NCI-H526 (cell line): ENCODE measurements at places on chromosomes 5 and 9.

- peak; percentile 10 for DNase-seq
Measured at GRCh38 chr5:179422213-179422855, 77.1 kb upstream of the ADAMTS2 start.

DNA sequence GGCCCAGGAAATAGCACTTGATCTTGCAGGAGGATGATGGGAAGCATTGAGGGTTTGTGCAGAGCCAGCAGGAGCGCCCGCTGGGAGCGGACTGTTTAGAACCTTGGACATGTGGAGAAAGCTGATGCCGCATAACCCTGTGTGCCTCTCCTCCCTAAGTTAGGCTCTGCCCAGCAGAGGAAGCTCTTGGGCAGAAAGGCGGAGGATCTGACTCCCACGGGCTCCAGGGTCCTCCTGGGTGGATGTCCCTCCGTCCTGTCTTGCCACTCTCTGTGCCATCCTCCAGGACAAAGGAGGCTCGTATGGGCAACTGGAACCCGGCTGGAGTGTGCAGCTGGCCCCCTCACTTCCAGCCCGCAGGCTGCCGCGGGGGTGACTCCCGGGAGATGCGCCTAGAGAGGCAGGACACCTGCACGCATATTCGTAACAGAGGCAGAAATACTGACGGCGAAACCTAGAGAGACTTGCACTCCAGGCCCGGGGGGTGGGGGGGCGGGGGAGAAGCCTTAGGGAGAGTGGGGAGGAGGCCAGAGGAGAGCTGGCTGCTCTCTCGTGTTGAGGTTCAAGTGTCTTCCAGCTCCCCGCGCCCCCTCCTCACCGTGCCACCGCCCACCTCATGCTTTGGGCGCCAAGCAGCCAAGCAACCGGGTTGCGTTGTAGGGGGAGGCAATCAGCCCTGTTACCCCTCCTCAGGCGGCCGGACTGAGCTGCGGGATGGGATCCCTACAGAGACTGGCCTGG is 5.4 kb upstream of the FOXE1 start:
- DNase-seq: peak; percentile 28

DNA sequence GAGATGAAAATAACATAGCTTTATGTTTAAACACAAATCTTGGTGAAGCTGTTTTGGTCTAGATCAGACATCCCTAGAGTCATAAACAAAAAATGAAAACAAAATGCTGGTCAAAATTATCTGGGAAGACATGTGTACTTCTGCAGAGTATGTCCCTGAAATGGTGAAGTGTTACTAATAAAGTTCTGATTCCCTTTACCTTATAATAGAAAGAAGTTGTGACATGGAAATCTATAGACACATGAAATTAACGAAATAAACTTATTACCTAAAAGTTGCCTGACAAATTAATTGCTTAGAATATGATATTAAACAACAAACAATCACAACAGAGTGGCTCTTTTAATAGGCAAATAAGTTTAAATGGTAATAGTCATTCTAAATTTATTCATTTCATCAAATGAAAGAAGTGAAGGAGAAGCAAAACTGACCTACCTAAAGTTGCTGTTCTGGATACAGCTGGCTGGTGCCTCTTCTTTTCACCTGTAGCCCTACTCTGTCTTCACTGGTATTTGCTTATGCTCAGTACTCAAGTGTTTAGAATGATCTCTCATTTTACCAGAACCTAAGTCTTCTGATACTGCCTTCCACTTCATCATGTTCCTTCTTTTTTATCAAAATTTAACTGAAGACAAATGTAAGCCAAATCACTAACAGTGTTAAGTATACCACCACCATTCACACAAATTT is 38.8 kb downstream of the FNIP1 start:
- no peak for DNase-seq

DNA sequence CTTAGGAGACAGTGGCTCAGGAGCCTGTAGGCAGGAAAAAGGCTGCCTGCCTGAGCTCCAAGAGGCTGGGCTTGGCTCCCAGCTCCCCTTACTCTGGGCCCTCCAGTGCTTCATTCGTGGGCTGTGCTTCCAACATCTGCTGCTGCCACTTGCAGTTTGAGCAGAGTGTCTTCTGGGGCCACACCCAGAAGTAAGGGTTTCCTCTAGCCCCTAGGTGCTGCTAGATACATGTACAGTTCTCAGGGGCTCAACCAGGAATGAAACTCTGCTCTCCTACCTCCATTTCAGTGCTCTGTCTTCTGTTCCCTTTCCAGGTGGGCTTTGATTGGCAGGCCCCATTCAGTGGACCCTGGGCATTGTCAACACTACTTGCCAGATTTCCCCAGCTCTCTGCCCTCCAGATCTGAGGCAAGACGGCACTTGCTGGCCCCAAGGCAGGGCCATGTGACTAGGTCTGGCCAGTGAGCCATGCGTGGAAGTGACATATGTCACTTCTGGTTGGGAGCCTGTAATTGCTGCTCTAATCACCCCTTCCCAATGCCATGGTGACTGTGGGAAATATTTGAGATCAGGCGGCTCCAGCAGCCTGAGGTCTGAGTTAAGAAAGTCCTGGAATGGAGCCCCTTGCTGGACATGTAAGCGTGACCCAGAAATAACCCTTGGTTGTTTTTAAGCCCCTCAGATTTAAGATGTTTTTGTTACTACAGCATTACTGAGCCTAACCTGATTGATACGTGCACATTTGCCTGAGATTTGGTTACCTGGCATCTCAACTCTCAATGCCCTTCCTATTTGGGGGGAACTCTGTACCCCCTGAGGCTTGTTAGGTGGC is 9.4 kb upstream of the BOD1 start:
- no peak for DNase-seq

DNA sequence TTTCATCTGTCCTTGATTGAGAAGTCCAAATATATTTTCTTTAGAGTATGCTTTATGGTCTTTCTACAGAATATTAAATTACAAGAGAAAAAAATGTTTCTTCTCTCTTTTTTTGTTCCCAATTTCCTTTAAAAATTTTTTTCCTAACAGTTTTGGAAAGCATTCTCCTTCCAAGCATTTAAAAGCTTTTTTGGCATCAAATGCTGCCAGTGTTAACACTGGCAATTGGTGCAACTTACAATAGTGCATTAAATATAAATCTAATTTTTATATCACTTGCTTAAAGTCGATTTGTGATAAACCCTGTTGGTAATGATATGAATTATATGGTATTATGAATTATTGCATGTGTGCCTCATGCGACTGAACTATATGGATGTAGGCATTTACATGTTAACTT is 165.9 kb upstream of the ELL2 start:
- no peak for DNase-seq

DNA sequence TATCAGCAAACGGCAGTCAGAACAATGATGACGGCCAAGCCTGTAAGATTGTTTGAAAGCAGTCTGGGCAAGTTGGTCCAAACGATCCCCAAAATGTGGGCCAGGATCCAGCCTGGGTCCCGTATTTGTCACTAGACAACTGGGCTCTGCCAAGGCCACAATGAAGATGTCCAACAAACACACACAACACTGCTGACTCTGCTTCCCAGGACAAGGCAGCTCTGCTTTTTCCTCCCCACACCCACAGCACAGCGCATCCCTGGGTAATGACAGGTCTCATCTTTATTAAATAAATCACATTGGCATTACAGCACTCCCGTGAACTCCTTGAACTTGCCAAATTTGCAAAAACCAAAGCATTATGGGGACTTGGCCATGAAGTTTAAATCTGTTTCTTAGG is 424.1 kb upstream of the ACTBL2 start:
- no peak for DNase-seq

GRCh38 chr9:113205861-113206260 is 15.2 kb downstream of the FKBP15 start:
- DNase-seq: no peak

DNA sequence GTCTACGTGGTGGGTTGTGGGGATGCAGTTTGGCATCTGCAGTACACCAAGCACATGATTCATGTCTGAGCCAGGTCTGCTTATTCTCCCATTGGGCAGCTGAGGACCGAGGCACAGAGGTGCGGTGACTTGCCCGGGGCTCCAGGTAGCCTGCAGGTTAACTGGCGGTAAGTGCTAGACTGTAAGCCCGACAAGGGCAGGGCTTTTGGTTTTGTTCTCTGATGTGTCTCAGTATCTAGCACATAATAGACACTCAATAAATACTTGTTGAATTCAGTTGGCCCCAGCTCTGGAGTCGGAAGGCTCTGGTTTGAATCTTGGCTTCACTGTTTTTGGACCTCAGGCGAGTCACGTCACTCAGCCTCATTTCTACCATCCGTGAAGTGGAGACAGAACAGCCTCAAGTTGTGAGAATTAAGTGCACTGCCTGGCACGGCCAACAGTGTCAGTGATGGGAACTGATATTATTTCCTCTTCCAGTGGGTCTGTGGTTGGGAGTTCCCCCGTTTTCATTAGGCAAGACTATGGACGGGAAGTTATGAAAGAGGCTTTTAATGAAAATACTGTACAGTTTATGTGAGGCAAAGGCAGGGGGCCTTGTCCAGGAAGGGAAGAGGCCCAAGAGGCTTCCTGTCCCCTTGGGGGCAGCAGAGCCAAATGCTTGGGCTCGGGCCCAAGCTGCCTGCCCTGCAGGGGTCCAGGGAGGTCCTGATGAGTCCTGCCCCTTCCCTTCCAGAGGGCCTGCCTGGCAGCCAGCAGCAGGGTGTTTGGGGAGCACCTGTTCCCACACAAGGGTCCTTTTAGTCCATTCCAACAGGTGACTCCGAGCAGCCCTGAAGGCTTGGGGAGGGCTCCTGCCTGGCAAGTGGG is 3.3 kb downstream of the PRELID1 start:
- no peak for DNase-seq

DNA sequence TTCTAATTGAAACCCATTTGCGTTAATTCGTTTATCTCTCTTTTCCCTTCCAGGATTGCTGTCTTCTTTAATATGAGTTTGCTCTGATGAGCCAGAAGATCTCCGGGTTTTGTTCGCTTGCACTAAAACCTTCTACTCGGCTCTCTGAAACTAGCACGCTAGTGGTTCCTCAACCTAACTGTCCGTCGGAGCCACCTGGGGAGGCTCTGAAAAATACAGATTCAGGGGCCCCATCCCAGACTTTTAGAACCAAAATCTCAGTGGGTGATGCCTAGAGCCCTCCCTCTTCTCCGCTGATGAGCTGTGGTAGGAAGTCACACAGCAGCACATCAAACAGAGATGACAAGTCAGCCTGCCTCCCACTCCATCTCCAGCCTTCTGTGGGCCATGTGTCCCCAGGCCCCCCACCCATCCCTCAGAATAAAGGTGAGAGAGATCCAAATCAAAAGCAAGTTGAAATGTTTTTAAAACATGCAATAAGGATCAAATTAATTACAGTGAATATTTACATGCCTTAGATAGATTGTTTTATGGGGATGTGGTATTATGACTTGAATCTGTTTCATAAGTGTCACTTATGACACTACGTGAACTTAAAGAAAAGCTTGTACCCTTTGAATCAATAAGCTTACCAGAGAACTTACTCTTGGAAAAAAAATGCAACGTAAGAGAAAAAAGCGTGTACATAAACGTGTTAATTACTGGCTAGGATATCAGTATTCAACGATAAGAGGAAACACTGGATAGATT is 16.4 kb downstream of the FCN2 start:
- DNase-seq: no peak
